Activated T-helper 2 cell treated with anti-CD3 and anti-CD28 coated beads, Interferon-gamma antibody, Interleukin-2, Interleukin-4, amounts not matched to agents 10 μg/mL and 5 μg/mL and 100 μg/mL, durations not matched to agents 14 hours and 24 hours and 36 hours (primary cell): ENCODE measurements at places on chromosomes 6 and 20. TPM values are rescaled to one million over a fixed set of nuclear protein-coding genes. Genes with fewer than 3 reads are reported as not detected.

- H3K4me3 ChIP-seq = no peak overlapping the region
- H3K36me3 ChIP-seq = no peaks in the 10 kb centered on the region
- no peak for DNase-seq
- no peak overlapping the region for H3K27ac ChIP-seq
- H3K4me1 ChIP-seq = no peaks in the 10 kb centered on the region
Measured at GRCh38 chr6:24252280-24252679, 105.6 kb downstream of the DCDC2 start.

DNA sequence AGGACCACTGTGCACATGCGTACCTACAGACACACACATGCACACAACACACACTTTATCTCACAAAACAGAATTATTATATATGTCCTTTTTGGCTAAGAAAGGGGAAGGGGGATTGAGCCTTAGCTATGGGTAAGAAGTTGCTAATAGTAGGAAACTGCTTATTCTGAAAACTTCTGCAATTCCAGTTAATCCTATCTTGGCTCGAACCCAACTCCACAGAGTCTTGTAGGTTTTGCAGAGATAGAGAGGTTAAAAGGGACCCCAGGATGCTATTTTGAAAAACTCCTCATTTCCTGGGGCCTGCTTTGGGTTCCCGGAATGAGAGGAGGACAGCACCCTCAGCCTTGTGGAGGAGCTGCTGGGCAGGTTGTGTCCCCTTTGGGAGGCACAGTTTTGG is 233.8 kb downstream of the CLIC5 start:
- DNase-seq = no peak
- no peak overlapping the region for H3K27ac ChIP-seq
- H3K4me3 ChIP-seq = no peak overlapping the region

DNA sequence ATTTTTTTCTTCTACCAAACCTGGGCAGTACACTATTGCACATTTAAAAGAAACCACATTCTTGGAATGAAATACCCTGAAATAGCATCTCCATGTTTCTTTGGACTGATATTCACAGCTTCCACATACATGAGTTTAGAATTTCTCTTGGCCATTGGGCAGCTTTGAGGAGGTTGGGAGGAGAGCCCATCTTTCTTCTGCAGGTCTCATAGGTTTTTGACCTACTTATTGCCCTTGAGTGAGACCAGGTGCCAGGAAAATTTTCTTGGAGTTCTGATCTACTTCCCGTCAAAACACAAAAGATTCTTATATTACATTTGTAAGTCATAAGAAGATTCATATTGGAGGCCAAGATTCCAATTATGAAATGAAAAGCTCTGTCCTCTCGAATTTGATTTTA is 212.0 kb downstream of the IBTK start:
- DNase-seq = no peak
- H3K27ac ChIP-seq = no peak overlapping the region
- peaks cover 2% of the 10 kb centered on the region for H3K27me3 ChIP-seq
- H3K36me3 ChIP-seq = no peaks in the 10 kb centered on the region
- no peak overlapping the region for H3K4me3 ChIP-seq

GRCh38 chr6:170225852-170226417 is 64.9 kb downstream of the DLL1 start:
- no peak overlapping the region for H3K27ac ChIP-seq
- H3K36me3 ChIP-seq = no peaks in the 10 kb centered on the region
- H3K4me1 ChIP-seq = no peaks in the 10 kb centered on the region
- no peak overlapping the region for H3K4me3 ChIP-seq
- DNase-seq = no peak
- peaks cover 2% of the 10 kb centered on the region for H3K27me3 ChIP-seq

DNA sequence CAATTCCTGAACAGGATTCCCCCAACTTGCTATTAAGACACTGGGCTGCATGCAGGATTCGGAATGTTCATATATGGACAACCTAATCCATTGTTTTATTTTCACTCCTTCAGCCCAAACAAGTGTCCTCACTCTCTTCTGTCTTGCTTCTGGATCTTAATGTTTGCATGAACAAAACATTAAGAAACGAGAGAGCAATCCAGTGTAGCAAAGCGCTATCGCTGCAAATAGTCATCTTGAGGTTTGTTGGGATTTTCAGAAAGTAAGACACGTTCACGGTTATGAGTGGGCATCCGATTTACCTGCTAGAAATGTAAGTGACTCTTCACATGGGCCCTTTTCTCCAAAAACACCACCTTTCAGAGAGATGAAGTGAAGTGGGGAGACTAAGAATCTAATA is 156.4 kb downstream of the MBOAT1 start:
- peaks cover 11% of the 10 kb centered on the region for H3K4me1 ChIP-seq
- DNase-seq = no peak
- H3K27me3 ChIP-seq = no peaks in the 10 kb centered on the region
- H3K4me3 ChIP-seq = no peak overlapping the region
- no peaks in the 10 kb centered on the region for H3K36me3 ChIP-seq

DNA sequence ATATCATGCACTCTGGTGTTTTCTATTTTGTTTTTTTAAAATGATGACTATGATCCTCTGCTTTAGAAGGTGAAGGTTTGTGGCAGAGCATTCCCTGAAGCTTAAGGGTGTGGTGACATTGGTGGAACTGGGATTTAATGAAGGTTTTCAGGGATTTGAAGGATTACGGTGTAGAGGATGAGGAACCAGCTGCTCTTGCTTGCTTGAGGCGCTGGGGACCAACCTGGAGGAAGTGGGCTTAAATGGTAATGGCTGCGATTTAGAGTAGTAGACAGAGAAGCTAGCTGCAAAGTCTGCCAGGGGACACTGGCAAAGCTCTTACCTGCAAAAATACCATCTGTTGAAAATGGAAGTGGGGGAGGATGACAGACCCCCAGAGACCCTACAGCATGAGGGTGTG is 241.8 kb downstream of the CLIC5 start:
- H3K27me3 ChIP-seq = no peaks in the 10 kb centered on the region
- no peak overlapping the region for H3K4me3 ChIP-seq

DNA sequence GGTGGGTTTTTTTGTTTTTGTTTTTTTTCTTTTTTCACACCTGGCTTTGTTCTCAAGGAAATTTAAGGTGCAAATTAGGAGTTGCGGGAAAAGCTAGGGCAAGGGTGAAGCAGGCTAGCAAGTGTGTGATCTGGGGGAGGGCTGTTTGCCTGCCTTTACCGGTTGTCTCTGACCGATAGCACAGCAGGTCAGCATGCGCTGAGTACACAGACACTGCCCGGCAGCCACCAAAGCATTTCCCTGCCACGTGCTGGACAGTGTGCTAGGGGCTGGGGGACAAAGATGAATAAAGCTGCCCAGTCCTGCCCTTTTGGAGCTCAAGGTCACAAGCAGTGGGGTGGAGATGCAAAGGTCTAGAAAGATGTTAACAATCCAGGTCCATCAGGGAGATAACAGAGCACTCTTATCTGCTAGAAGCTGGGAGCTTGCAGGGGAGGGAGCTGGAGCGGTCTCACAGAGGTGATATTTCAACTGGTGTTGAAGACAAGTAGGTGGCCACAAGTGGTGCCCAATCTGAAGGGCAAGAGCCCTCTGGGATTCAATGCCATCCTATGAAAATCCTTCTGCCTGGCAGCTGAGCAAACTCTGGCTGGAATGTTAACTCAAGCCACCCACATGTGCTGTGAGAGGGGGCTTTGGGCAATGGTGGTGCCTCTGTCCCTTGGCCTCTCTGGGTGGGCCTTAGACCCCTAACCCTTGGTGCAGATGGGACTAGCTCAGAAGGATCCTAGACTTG is 24.5 kb downstream of the TTBK1 start:
- no peak overlapping the region for H3K4me3 ChIP-seq
- H3K27me3 ChIP-seq = peaks cover 25% of the 10 kb centered on the region
- DNase-seq = no peak

DNA sequence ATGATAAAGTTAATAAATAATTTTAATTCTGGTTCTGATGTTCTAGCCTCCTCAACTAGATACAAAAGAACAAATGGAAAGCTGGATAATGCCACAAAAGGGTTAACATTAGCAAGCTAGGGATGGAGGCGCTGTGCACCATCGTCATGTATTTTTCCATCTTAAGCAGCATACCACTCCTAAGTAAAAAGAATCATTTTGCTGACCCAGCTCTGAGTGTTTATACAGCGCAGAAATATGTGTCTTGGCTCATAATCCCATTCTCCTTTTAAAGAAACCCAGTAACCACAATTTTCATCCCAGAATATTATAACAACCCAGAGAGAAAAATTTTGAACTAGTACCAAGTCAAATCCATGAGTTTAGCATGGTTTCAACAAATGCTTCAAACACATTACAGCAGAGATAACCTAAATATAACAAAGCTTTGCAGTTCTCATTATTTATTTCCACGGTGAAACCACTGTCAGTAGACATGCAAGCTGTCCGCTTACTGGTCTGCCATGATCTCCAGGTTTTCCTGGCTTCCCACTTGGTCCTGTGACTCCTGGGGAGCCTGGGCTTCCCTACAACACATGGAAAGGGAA is 111.1 kb downstream of the COL12A1 start:
- H3K4me1 ChIP-seq = no peaks in the 10 kb centered on the region
- H3K27ac ChIP-seq = no peak overlapping the region
- no peaks in the 10 kb centered on the region for H3K27me3 ChIP-seq
- no peaks in the 10 kb centered on the region for H3K36me3 ChIP-seq
- no peak for DNase-seq

DNA sequence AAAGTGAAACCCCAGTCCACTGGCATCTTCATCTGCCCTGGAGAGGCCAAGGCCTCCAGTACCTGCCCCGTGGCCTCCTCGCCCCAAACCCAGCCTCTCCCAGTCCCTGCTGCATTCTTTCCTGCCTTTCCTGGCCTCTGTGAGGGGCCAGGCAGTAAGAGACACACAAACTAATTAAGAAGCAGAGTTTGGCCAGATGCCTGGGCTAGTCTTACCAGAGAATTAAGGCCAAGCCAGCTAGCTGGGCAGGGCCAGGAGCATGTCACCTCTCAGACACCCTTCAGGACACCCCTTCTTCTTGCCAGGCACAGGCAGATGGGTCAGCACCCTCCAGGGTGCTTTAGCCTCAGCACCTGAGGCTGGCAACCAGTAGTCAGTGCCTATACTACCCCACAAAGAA is 2.4 kb downstream of the MDGA1 start:
- no peak overlapping the region for H3K27ac ChIP-seq
- no peaks in the 10 kb centered on the region for H3K36me3 ChIP-seq
- H3K27me3 ChIP-seq = peaks cover 58% of the 10 kb centered on the region
- peaks cover 30% of the 10 kb centered on the region for H3K4me1 ChIP-seq
- DNase-seq = no peak

GRCh38 chr6:1170794-1171193 is 141.1 kb upstream of the FOXQ1 start:
- H3K27ac ChIP-seq = no peak overlapping the region
- H3K4me3 ChIP-seq = no peak overlapping the region
- no peaks in the 10 kb centered on the region for H3K36me3 ChIP-seq
- DNase-seq = no peak
- H3K27me3 ChIP-seq = no peaks in the 10 kb centered on the region
- no peaks in the 10 kb centered on the region for H3K4me1 ChIP-seq

DNA sequence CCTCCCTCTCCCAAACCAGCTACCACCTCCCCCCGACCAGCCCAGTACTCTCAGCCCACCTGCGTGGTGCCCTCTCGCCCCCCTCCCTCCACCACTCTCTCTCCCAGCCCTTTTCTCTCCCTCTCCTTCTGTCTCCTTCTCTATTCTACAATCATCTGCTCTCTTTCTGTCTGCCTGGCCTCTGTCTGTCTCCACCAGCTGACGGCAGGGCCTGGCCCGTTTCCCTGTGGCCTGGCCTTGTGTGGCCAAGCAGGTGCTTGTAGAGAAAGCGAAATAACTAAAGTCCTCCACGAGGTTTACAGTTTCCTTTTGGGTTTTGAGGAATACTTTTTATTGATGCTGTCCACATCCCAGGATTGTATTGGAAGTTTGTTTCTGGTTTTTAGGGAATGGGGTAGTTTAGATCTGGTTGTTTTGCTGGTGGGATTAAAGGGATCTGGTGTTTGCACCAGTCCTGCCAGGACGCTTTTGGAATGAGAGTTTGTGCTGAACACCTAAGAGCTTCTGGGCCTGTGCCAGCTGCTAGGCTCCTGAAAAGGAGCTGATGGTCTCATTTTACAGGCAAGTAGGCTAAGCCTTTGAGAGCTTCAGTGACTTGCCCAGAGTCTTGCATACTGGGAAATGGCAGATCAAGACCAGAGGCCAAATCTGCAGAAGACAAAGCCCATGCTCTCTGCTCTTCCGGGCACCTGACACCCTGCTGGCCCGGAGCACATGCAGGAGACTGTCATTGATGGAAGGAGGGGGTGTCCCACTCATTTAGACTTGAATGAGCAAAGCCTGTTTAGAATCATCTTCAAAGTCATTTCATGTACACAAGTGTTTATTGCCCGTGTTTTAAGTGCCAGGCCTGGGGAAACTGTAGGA is 161.7 kb downstream of the SYCP2 start:
- H3K36me3 ChIP-seq = no peaks in the 10 kb centered on the region
- no peak overlapping the region for H3K4me3 ChIP-seq
- no peaks in the 10 kb centered on the region for H3K27me3 ChIP-seq
- H3K27ac ChIP-seq = no peak overlapping the region

DNA sequence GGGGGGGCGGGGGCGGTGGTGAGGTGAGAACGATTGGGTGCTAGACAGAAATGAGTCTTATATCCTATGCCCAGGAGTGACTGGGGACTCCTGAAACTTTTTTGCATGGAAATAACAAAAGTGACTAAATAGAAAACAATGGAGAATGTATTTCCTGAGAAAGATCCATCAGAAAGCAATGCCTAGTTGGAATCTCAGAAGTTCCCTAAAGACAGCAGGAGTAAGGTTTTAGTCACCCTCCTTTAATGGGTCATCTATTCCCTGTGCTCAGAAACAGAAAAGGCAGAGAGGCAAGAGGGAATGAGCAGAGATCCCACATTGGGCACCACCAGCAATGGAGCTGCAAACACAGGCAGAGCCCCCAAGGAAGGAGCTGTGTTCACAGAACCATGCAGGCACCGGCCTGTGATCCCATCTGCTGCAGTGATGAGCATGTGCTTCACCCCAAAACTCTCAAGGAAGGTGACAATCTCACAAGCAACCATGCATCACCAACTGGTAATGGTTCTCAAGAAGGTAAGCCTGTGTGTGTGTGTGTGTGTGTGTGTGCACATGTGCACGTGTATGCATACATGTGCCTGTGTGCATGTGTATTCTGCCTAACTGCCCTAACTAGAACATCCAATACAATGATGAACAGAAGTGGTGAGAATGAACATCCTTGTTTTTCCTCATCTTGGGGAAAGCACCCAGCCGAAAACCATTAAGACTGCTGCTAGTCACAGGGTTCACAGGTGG is 168.4 kb downstream of the WDR27 start:
- peaks cover 19% of the 10 kb centered on the region for H3K4me1 ChIP-seq
- no peak for DNase-seq
- no peak overlapping the region for H3K4me3 ChIP-seq
- peaks cover 6% of the 10 kb centered on the region for H3K36me3 ChIP-seq

DNA sequence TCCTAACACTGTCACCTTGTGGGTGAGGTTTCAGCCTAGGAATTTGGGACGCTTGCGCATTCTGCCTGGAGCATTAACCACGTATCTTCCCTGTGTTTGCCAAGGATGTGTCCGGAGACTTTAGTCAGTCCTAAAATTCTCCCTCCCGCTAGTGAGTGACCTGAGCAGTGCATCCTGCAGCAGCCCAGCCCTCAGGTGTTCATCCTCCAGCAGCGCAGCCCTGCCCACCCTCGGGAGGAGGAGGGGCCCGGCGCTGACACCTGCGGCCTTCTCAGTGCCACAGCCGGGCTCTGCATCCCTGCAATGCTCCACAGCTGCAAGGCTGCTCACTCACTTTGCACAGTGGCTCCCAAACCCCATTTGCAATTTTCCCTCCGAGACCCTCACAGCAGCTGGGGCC is 79.5 kb downstream of the ERMARD start:
- H3K27ac ChIP-seq = no peak overlapping the region
- H3K4me1 ChIP-seq = peaks cover 2% of the 10 kb centered on the region
- no peak overlapping the region for H3K4me3 ChIP-seq

ALDH8A1 gene
- 1.1 and 1.2 TPM in 2 replicates for total RNA-seq

OOEP gene
- 0.46 TPM in 1 of 2 replicates, not detected in the other for total RNA-seq

BACH2 gene
- 88.8 and 89.7 TPM in 2 replicates for total RNA-seq

TMC2 gene
- total RNA-seq = not detected in 2 replicates

ETV7 gene
- total RNA-seq = 0.51 and 0.57 TPM in 2 replicates

C4A gene
- total RNA-seq = 2.6 and 3.1 TPM in 2 replicates

ACTL10 gene
- 2.6 and 3.3 TPM in 2 replicates for total RNA-seq

LTA gene
- total RNA-seq = 293 and 308 TPM in 2 replicates
